ENCODE measurements at places on chromosomes 3 and 15. TPM values are rescaled to one million over a fixed set of nuclear protein-coding genes. Genes with fewer than 3 reads are reported as not detected.

DNA sequence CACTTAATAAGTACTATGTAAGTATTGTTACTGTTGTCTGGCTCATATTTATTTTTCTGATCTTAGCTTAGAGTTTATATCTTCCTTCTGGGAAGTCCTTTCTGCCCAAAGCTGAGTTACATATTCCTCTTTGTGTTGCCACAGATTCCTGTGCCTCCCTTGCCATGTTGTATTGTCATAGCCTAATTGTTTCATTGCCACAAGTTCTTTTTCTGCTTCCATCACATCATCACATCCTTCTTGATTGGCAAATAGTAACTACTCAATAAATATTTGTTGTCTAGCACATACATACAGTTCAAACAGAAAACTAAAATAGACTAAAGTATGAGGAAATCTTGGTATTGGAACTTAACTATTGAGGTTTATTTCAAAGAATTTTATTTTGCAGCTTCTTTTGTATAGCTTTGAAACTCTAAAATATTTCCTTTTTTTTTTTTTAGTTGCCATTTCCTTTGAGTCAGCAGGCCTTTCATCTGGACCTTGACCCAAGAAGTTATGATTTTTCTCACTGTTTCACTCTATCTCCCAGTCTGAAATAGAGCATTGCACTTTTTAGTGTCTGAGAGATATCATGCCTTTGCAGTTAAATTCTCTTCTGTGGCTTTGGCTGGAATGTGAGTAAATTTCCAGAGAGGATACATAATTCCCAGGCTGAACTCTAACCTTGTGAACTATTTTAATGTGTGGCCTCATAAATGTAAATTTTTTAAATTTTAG, 98.2 kb downstream of the ZNF609 start:
- no peak for DNase-seq

- peak; percentile 61 for DNase-seq
These were observed 19.7 kb downstream of the SEC61A1 start for GRCh38 chr3:128071771-128072453.

GRCh38 chr3:72582211-72582878, 265.9 kb downstream of the SHQ1 start:
- no peak for DNase-seq

DNA sequence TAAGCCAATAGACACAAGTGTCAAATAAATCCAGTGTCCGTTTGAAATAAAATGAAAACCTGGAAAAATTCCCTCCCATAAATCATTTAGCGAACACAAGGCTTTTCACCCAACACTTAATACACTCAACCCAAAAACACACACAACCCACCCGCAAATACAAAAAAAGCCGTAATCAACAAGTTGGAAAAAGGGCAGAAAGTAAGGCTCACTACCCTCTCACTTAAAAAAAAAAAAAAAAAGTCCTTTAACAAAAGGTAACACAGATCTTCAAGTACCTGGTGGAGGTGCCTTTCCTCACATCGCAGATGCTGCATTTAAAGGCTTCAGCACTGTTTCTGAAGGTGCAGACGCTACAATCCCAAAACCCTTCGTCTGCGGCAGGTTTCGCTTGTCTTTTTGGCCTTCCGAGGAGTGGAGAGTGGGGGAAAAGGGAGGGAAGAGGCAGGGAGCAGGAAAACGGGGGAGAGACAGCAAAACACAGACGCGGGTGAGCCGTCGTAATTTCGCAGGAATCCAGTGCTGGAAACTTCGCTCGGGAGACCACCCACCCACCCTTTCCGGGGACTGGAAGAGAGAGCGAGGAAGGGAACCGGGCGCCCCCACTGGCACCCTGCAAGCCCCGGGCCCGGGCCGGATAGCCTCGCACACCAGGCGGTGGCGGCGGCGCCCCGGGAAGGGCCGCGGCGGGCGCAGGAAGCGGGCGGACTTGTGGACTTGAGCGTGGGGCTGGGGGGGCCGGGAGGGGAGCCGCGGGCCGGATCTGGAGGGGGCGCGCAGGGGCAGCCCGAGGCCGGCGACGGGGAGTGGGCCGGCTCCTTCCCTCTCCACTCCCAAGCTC, 401.8 kb downstream of the SHQ1 start:
- no peak for DNase-seq

DNA sequence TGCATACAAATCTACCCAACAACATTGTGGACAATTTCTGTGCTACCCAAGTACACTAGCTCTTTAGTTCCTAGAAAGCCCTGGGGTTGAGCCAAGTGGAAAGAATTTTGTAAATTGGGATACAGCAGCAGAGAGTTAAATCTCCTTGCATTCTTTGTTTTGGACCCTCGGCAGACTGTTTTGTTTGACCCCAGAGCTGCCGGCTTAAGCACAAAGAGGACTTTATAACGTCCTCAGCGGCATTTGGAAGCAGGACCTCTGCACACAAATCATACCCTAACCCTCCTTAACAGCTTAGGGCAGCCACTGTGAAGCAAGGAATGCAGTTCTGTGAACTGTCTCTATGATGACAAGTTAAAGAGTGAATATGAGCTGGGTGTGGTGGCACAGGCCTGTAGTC, 415.3 kb downstream of the CNTN4 start:
- DNase-seq = no peak

- no peak for DNase-seq
These were observed 42.1 kb downstream of the CCDC33 start for GRCh38 chr15:74278207-74278606.

- DNase-seq = no peak
These were observed 446.5 kb downstream of the CNTN3 start for GRCh38 chr3:74167926-74168325.

GRCh38 chr3:16216373-16216935, 42.0 kb downstream of the GALNT15 start:
- no peak for DNase-seq

- no peak for DNase-seq
These were observed 372.0 kb downstream of the NEK10 start for GRCh38 chr3:26997226-26997625.

GRCh38 chr15:35141743-35142471, 56.8 kb upstream of the NANOGP8 start:
- DNase-seq = no peak

DNA sequence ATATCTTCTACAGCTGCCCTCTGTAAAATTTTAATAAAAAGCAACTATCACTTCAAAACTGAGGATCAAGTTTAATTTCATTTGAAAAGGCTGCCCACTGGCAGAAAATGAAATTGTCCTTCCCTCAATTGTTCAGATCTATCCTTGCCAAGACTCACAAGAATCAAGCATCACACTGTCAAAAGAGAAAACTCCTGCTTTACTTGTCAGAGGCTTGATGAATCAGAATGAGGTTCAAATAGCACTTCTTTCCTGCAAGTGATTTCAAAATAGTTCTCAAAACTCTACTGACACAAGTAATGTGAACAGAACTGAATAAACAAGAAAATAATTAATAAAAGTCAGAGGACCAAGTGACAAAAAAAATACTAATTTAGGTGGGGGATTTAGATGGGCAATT, 70.6 kb downstream of the GOLIM4 start:
- DNase-seq = no peak

GRCh38 chr15:69979262-69979661, 118.5 kb downstream of the TLE3 start:
- no peak for DNase-seq

Gene UROC1
- not detected for total RNA-seq

Gene AGBL1
- total RNA-seq = 6.5 TPM

All from upper lobe of right lung (tissue), 1 donor.